ENCODE measurements at places on chromosomes 7 and 10.

GRCh38 chr10:71692598-71693306 lies 26.8 kb downstream of the C10orf105 start:
- no peak for DNase-seq

DNA sequence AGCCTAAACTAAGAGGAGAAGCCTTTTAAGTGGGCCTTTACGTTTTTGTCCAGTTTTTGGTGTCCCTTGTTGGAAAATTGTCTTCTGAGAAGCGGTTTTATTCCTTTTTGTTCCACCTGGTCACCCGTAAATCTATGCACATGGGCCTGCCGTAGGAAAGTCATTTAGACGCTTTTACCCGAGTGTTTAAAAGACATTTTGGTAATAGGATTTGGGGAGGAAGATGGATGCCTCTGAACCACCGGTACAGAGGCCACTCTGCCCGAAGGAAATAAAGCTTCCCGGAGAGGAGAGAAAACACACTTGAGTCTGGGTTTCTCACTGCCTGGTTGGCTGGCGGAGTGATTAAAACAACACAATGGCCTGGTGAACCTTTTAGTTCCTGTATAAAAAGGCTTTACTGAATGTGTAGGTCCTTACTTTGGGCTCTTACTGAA lies 760 bp downstream of the THNSL1 start:
- no peak for DNase-seq

GRCh38 chr10:126384269-126384873 lies 3.9 kb downstream of the ADAM12 start:
- no peak for DNase-seq

GRCh38 chr10:69855346-69856111 lies 53.8 kb downstream of the COL13A1 start:
- DNase-seq = no peak

DNA sequence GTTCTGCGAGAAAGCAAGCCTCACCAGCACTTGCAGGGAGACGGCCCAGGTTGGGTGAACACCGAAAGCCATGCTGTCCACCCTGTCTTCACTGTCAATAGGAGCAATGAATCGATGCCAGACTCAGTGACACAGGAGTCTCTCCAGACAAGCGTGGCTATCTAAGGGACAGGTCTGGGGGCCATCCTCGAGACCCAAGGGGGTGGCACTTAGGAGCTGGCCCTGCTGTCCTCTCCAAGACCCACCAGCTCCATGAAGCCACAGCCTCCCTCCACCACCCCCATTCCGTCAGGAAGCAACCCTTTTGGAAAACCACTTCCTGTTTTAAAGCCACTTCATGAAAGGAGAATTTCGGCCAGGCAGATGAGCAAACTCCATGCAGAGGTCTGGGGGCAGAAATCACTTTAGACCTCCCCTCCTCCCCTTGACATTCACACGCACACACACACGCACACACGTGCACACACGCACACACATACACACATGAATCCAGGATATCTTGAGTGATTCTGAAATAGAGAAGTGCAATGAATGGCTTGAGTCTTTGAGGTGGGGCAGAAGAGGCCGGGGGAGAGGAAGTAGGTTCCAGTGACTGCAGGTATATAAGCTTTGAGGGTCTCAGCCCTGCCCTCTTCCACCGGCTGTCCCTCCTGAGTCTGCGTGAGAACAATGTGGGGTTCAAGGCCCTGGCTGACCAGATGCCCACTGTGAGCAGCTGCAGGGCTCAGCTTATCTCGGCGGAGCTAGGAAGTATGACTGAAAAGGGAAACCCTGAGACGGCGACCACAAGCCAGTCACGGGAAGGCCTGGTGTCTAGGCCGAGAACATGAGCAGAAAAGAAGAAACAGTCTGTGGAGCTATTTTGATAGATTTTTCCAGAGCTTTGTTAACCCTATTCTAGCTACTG lies 25.0 kb downstream of the RGS10 start:
- DNase-seq = peak; percentile 46

DNA sequence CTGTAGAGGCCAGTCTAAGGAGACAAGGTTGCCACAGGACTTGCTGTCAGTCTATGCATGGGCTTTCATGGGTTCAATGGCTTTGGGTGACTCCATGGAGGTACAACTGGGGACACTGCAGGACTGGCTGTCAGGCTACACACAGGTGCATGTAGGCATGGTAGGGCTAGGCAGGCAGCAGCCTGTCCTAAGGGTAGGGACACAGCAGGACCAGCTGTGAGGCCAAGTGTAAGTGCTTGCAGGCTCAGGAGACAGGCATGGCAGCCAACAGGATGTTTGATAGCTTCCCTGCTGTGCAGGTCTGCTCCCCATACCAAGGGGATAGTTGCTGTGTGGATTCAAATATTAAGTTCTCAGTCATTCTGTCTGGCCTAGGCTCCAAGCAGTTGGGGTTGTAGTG lies 181.0 kb upstream of the NPY start:
- DNase-seq = no peak

GRCh38 chr7:141074162-141074991 lies 513 bp downstream of the TMEM178B start:
- DNase-seq = no peak

DNA sequence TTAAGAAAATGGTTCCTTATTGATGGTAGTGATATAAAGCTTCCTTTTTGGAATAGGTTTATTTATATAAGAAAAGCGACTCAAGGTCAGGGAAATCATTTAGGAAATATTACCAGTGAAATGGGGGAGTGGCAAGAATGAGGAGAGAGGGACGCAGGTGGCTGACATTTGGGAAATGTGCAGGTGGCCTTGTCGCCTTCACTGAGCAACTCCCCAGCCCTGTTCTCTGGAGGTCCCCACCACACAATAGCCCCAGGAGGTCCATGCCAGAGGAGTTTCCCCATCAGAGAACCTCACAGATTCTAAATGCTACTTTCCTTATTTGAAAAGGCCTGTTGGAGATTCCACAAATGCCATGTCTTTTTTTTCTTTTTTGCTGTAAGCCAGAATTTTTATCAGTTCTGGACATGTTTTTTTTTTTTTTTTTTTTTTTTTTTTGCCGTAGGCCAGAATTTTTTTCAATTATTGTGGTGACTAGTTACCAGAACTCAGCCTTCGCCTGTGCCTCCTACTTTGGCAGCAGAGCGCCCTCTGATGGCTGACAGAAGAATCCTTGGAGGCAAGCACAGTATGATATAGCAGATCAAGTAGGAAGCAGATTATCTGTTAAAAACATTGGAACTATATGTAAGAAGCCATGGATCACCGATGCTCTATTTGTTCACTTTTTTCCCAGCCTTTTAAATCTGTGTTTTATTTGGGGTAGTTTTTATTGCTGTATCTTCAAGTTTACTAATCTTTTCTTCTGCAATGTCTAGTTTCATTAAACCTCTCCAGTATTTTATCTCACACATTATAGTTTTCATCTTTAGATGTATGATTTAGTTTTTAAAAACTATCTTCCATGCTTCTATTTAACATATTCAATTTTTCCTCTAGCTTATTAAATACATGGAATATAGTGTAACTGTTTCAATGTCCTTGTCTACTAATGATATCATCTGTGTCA lies 18.6 kb downstream of the OPALIN start:
- DNase-seq = peak; percentile 64

DNA sequence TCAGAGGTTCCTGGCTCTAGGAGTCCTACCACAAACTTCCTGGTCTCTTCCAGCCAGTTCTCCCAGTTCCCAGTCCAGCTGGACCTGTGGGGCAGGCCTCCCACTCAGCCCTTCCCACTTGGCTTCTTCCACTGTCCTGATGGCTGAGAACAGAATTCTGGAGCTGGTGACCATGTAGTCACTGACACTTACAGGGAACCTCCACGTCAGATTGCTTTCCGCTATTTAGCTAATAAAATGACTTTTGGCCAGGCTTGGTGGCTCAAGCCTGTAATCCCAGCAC lies 63.5 kb upstream of the ZRANB1 start:
- DNase-seq = no peak

DNA sequence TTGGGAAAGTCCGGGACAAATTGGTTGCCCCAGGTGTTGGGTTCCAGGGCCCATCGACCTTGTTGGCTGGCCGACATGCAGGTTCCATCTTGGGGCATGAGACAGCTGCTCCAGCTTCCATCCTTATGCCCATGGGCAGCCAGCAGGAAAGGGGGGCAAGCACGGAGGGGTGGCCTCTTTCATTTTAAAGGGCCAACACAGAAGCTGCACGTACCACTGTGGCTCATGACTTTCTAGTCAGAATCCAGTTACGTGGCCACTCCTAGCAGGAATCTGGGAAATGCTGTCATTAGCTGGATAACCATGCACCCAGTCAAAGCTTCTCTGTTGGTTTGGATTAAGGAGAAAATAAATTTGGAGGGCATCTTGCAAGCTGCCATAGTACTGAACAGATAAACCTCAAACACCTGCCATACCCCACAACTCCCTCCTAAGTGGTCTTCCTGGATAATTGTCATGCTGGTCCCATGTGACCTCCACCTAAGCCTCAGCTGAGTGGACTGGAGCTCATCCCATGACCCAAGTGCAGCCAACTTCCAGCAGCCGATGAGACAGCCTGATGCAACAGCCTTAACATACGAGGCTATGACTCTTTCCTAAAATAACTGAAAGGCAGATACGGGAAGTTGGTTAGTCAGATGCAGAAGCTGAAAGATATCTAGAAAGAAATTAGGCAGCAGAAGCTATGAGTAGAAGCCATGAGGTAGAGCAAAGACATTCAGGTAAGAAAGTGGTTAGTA lies 21.4 kb upstream of the GSDME start:
- peak; percentile 54 for DNase-seq

GRCh38 chr10:128869101-128869749 lies 597.8 kb upstream of the MGMT start:
- DNase-seq = no peak

GRCh38 chr7:29622335-29623265 lies 59.0 kb downstream of the PRR15 start:
- no peak for DNase-seq

- no peak for DNase-seq
Observed at GRCh38 chr7:136070736-136071505, 93.8 kb upstream of the MTPN start.

DNA sequence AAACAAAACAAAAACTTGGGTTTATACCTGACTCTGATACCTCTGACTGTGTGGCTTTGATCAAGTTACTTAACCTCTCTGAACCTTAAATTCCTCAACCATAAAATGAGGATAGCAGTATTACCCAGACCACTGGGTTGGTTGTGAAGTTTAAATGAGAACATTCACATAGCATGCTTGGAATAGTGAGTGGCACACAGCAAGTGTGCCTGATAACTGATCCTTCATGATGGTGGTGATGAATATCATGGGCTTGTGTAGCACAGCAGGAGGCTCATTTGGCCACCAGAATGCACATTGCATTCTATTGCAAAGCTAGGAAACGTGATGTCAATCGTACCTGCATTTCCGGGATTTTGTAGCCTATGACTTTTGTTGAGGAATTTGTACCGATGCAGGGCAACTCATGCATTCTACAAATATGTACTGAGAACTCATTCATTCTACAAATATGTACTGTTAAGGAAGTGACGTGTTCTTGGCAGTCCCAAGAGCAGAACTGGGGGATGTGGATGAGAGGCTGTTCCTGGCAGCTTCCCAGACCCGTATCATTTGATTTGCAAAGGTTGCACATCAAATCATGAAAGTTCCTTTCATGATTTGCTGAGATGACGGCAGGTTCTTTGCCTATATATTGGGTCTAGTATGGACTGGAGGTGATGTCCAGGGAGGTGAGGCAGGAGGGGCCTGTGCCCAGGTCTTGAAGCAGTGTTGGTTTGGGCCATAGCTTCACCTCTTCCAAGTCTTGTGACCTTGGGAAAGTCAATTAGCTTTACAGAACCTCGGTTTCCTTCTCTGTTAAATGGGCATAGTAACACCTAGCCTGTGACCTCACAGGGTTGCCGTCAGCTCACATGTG lies 94.6 kb upstream of the SMNDC1 start:
- DNase-seq = no peak

DNA sequence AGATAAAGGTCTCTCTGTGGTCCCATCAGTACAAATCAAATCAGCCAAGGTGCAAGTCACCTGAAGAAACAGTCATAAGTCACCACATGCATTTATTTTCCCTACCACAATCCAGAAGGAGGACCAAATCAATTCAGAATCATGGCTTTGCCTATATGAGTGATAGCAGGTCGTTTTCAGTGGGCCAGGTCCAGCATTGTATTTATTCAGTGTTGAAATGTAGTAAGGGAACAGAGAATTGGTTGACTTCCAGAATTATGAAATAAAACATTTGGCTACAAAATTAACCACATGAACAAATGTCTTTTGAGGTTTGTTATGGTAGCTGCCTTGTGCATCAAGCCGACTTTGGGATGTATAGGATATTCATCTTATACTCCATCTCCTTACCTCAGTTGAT lies 88.4 kb downstream of the POLR1F start:
- no peak for DNase-seq

All from CD4-positive, alpha-beta T cell treated with Interleukin-4 for 1 hour (primary cell).